ENCODE measurements at places on chromosomes 4 and X.

GRCh38 chr4:85571008-85571407 is 96.1 kb downstream of the ARHGAP24 start:
- DNase-seq = no peak

- no peak for DNase-seq
Observed at GRCh38 chr4:166688835-166689234, 545.5 kb downstream of the SPOCK3 start.

DNA sequence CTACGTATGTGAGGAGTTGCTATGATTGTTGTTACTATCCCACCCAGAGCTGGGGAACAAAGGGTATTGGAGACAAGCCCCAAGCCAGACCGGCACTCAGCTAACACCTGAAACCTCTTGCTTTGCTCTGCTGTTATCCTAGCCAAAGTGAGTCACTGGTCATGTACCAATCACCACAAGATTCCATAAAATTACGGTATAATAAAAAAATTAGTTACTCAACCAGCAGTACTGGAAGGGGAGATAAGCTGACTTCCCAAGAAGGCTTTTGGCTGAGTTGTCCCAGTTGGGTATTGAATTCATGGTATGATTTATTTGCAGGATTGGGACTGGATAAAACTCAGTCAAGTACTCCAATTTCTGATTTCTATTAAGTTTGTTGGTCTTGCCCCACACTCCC is 5.3 kb downstream of the EDA2R start:
- no peak for DNase-seq

DNA sequence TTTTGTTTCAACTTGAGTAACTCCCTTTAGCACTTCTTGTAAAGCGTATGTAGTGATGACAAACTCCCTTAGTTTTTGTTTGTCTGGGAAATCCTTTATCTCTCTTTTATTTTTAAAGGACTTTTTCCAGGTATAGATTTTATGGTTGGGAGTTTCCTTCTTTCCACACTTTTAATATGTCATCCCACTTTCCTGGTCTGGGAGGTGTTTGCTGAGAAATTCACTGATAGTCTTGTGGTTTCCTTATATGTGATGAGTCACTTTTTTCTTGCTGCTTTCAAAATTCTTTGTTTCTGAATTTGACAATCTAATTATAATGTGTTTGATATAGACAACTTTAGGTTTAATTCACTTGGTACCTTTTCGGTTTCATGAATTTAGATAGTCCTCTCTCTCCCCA is 353.9 kb downstream of the GPAT3 start:
- no peak for DNase-seq

- no peak for DNase-seq
Observed at GRCh38 chrX:134025986-134026545, 40.7 kb upstream of the GPC3 start.

- no peak for DNase-seq
Observed at GRCh38 chr4:11196927-11197522, 231.7 kb downstream of the HS3ST1 start.

DNA sequence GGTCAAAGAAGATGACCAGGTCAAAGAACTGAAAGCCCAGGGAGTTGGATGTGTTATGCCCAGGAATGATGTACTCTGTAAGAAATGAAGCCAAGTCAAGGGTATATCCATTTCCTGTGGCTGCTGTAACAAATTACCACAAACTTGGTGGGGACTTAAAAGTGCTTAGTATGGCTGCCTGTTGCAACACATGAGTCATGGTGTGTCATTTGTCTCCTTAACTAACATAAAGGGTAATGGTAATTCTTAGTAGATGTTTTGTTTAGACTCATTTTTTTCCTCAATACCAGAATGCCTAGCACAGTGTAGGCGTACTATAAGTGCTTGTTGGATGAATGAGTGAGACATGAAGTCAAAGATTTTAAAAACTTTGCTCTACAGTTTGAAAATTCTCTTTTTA is 45.7 kb downstream of the SYTL5 start:
- no peak for DNase-seq

Measured in T-helper 22 cell (primary cell).